ENCODE measurements at places on chromosomes 2 and 18. TPM values are rescaled to one million over a fixed set of nuclear protein-coding genes. Genes with fewer than 3 reads are reported as not detected.
A peak's percentile ranks its signal among the peaks of the same experiment; 100 is the strongest.

The LINC00305 gene
- not detected for total RNA-seq

The GDF7 gene
- total RNA-seq, result not detected

The SLC1A4 gene
- 9.5 TPM for total RNA-seq

GRCh38 chr2:43905371-43905803 is 66.6 kb downstream of the ABCG8 start:
- DNase-seq, result peak; percentile 6

GRCh38 chr2:157359628-157360027 is 34.0 kb upstream of the ERMN start:
- DNase-seq, result no peak

DNA sequence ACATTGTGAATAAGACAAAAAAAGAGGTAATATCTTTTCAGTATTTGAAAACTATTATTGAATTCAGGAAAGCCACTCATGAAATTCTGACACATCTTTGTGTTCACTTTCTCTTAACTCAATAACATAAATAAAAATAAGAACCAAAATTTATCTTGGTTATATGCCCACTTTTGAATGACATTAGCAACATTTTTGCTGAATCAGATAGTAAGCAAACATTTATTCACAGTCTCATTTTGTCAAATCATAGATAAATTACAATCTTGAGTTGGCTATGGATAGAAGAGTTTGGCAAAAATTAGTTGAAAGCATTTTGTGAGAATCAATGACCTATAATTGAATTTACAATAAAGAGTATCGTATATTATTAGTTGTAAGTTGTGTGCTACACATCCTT is 545.1 kb upstream of the PKDCC start:
- no peak for DNase-seq

- DNase-seq, result peak; percentile 73
These were observed 582 bp downstream of the RIOK3 start for GRCh38 chr18:23453680-23454058.

GRCh38 chr2:119706221-119706620 is 27.2 kb downstream of the TMEM177 start:
- no peak for DNase-seq

- no peak for DNase-seq
These were observed 65.7 kb upstream of the SERPINE2 start for GRCh38 chr2:224104668-224105386.

GRCh38 chr2:109084341-109084740 is 44.7 kb upstream of the SH3RF3 start:
- DNase-seq, result no peak

DNA sequence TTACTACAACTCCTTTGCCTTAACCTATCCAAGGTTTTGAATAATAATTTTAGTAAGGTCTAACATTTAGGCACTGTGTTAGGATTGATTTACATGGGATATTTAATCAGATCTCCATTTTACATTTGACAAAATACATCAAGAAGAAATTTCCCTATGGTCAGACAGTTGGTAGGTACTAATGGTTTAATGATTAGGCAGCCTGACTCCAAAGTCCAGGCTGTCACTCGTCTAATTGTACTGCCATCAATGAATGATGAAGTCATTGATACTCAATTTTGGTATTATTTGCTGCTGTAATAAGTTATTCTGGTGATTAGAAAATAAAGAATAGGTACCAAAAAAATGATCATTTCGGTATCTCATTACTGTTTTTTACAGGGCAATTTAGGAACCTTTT is 14.1 kb downstream of the BBS5 start:
- DNase-seq, result no peak

DNA sequence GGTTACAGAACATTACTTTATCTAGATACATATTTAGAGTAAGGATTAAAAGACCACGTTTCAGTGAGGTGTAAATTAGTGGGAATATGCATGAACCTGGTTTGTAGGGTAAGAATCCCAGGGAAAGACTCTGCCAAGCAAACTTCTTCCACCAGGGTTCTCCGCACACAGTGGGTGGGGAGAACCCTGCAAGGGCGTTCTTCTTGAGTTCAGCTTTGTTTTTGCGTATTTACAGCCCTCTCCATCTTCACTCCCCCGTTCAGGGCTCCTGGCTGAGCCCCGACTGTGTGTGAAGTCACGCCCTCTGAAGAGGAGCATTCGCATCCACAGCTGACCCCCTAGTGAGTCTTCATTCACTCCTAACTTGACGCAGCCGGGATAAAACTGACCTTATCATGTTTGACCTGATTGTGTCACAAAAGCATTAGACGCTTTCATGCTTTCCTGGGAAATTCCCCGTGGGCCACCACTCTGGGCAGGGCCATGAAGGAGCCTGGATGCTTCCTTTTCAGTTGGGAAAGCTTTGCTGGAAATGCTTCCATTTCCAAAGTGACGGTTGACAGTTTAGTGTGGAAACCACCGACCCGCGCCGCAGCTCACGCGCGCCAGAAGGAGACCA is 1.0 kb downstream of the ALKAL2 start:
- DNase-seq, result no peak

DNA sequence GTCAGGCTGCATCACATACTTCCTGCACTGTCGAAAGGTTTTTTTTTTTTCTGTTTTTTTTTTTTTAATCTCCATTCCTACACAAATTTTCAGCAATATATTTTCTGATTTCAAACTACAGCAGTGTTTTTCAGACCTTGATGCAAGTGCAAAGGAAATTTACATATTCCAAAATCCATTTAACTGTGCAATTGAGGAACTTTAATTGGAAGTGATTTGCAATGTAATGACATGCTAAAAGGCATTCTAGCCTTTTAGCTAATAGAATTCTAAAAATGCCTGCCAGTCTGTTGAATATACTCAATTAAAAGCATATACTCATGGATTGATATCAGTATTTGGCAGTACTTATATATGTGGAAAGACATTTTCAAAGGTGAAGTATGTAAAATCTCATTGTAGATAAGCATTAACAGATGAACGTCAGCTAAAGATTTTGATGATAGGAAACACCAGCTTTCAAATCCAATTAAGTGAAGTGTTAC is 210.5 kb downstream of the OTX1 start:
- no peak for DNase-seq

- no peak for DNase-seq
These were observed 81.4 kb downstream of the CMPK2 start for GRCh38 chr2:6784291-6784690.

GRCh38 chr2:64652231-64653108 is 1.2 kb downstream of the SERTAD2 start:
- DNase-seq, result peak; percentile 75

DNA sequence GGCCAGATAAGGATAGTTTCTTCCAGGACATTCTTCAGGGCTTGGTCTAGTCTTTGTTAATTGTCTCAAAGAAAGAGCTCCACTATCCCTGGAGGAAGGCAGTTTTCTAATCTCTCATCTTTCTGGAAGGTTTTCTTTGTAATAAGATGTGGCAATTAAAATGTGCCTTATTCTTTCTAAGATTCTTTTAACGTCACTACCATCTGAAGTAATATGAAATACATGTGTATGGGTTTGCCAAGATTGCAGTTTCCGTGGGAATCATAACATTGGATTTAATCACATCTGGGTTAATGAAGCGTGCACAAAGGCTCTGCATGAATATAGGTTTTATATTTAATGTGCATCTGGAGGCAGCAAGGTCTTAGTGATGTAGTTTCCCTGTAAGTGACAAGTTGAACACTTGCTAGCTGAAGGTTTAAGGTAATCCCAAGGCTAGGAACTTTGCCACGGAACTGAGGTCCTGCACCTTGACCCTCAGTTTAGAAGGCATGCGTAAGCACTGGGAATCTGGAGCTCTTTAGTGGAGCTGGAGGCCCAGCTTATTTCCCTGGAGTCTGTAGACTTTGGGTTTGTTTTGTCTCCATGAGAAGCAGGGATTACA is 25.7 kb downstream of the DIS3L2 start:
- DNase-seq, result peak; percentile 34

DNA sequence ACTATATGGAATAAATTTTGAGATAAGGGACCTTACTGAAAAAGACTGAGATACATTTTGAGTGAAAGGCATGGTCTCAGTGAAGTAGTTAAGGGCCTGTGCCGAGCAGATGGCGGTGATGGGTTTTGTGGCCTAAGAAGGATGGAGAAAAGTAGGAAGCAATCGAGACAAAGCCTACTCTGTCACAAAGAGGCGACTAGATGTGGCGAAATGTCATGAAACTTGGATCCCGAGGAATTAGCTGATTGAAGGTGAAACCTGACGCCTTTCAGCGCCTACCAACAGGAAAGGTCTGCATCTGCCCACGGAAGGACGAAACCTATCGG is 558 bp upstream of the CEP192 start:
- DNase-seq, result no peak

All from fibroblast of the aortic adventitia (primary cell).